Ovary (tissue), 10 donors: ENCODE measurements at places on chromosomes 1 and 21.

DNA sequence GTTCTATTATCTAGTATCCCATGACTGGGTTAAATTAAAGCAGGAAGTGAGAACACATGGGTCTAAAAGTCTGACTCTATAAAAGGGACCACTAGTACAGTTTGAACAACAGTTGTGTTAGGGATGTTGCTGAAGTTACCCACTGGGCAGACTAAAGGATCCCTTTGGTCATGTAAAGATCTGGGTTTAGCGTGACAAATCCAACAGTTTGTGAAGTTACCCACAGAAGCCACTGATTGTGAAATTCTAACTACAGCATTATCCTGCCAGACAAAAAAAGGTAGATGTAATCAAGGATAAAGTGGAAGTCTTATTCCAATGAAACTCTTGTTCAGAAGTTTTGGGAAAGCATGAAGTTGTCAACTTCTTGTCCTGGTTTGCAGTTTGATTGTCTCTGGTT is 5.7 kb downstream of the QSOX1 start:
- no peak for DNase-seq

DNA sequence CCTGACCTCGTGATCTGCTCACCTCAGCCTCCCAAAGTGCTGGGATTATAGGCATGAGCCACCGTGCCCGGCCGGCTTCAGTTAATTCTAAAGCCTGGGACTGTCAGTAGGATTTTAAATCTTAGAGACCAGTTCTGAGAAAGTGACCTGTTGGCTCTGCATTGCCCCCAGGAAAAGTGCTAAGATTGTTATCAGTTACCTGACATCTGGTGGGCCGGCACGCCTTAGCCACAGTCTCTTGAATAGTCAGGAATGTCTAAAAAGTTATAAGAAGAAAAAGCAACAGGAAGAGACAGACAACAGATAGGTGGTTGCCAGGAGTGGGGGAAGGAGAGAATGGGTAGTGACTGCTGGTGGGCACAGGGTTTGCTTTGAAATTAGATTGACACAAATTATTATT is 35.1 kb downstream of the RABGAP1L start:
- DNase-seq = no peak

- DNase-seq = no peak
Observed at GRCh38 chr1:240999826-241000225, 357.2 kb downstream of the RGS7 start.

GRCh38 chr1:25645637-25646400 is 29.2 kb downstream of the MAN1C1 start:
- no peak for DNase-seq

GRCh38 chr21:44926331-44927101 is 5.8 kb upstream of the ITGB2 start:
- DNase-seq = no peak

DNA sequence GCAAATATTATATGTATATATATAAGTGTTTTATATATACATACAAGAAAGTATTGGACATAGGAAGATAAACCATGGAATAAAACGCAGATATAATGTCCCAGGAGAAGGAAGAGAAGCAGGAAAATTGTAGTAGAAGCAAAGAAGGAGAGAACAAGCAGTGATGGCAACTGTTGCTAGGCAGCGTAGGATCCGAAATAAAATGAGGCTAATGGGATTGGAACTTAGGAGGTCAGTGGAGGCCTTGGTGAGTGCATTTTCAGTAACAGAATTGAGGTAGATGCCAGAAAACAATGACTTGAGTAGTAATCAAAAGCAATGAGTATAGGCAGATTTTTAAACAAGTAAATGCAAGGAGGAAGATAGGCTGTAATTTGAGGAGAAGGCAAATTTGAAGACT is 265.8 kb downstream of the LRRC7 start:
- DNase-seq = no peak

DNA sequence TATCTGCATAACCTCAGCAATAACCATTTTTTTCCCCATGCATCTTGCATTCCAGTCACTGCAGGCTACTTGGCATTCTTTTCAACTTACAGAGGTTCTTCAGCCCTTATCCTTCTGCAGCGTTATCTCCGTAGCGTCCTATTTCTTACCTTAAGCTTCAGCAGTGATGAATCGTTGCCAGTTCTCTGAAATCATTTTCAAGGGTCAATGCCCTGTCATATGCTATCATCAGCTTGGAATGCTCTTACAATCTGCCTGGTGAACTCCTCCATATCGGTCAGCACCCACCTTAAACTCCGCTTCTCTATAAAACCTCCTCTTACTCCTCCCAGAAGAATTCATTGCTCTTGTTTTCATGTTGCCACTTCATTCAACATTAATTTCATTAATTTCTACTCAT is 105.1 kb upstream of the DPH5 start:
- no peak for DNase-seq

- DNase-seq = no peak
Observed at GRCh38 chr1:228830185-228830953, 95.1 kb downstream of the RHOU start.

DNA sequence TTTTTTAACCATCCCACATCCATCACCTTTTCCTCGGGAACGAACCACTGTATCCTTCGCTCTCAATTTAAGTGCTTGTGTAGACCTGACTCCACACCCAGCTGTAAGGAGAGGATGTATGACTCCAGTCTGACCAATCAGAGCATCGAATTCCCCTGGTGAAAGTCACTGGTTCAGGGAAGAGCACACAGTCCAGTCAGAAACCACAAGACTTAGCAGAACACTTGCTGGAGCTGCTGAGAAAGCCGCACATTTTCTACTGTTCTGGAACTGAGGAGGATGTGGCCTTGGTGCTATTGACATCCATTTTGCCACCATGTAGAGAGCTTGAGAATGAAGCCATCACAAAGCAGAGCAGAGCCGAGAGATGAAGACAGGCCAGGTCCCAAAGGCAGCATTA is 59.9 kb upstream of the CNN3 start:
- DNase-seq = no peak

- DNase-seq = no peak
Observed at GRCh38 chr1:8232036-8232757, 85.7 kb upstream of the SLC45A1 start.

DNA sequence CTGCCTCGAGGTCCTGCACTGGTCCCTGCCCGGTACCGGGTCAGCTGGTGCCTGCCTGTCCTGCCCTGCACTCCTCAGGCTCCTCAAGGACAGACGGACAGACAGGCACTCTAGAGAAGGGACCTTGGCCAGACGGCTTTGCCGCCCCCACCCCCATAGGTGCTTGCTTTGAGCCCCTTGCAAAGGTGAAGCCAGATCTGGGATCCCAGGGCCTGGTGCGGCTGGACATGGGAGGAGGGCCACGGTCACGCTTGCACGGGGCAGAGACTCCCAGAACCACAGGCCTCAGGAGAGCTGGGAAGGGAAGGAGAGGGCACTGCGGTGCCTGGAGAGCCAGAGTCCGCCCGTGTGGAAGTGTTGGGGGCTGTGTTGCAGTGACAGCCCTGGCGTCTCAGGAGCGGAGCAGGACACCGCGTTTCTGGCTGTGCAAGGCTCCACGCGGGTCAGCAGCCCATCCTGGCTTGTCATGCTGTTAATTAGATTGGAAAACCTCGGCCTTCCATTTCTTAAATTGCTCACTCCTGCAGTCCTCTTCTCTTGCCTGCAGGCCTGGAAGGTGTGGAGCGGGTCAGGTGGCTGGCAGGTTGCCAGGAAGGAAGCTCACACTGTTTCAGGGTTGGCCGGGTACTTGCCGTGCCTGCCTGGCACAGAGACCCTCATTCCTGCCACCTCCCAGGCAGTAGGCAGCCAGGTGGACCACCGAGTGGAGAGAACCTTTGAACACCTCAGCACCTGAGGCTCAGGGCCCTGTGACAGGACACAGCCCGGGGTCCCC is 16.3 kb downstream of the COL18A1 start:
- peak; percentile 54 for DNase-seq

DNA sequence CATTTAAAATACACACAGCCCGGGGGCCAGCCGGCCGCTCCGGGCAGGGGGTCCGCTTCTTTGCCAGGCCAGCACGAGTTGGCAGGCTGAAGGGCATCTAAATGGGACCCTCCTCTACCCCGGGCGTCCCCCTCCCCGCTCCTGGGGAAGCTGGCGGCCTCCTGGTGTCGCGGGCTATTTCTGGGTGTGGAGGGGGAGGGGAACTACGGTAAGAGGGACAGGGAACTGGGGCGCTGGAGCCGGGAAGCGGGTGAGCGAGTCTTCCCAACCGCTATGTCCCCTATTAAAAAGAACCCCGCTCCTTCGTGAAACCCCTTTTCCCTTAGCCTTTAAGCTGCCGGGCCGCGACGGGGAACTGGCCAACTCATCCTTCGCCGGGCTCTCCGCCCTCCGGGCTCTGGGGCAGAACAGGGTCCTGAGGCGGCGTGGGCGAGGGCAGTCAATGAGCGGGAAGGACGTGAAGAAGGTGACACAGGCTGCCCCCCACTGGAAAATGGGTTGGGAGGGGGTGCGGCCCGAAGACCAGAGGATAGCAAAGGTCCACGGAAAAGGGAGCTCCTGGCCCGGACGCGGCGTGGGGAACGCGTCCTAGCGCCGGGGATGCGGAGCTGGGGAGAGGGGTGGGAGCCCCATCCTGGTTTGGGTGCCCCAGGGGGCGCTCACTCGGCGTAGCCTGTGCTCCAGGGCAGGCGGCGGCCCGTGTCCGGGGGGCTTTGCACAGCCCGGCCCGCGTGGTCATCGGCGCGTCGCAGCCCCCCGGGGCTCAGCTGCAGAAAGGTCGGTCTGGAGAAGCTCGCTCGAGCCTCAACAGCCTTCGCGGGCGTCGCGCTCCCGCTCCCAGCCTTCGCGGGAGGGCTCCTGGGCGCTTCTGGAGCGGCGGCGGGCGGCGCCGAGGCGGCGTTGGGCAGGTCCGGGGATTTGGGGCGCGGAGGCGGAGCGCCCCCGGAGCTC is 544 bp downstream of the PPM1J start:
- DNase-seq = peak; percentile 55

GRCh38 chr21:45596704-45597318 is 46.7 kb upstream of the PCBP3 start:
- peak; percentile 60 for DNase-seq

- no peak for DNase-seq
Observed at GRCh38 chr1:219331424-219331823, 157.7 kb downstream of the LYPLAL1 start.

DNA sequence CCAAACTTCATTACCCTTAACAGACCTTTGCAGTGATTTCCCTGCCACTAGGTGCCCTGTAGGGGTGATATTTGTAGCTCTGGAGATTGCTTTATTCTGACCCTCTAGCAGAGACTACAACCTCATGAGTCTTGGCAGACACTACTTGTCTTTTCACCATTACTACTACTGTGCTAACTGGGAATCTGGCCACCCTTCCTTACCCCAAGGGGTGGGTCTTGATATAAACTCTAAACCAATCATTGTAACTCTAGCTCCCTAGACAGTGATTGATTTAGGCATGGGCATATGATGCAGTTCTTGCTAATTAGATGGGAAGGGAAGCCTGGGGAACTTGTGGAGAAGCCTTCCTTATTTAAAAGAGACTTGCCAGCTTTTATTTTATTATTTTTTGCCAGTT is 3.9 kb downstream of the KPNA6 start:
- no peak for DNase-seq

DNA sequence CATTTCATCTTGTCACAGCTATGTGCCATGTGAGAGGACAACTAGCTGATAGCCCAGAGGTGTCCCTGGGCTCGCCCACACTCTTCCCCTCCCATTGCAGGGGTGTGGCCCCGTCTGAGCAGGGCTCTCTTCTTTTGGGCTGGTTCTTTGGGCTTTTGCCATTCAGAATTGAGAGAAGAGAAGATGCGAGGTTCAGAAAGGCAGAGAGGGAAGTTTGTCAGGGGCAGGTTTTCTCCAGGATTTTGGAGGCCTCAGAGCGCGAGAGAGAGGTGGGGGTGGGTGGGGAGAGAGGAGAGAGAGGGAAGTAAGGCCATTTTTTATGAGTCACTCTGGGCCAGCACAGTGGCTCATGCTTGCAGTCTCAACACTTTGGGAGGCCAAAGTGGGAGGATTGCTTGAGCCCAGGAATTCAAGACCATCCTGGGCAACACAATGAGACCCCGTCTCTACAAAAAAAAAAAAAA is 5.2 kb downstream of the IFI6 start:
- DNase-seq = no peak

GRCh38 chr1:185907246-185907645 is 173.1 kb downstream of the HMCN1 start:
- no peak for DNase-seq

DNA sequence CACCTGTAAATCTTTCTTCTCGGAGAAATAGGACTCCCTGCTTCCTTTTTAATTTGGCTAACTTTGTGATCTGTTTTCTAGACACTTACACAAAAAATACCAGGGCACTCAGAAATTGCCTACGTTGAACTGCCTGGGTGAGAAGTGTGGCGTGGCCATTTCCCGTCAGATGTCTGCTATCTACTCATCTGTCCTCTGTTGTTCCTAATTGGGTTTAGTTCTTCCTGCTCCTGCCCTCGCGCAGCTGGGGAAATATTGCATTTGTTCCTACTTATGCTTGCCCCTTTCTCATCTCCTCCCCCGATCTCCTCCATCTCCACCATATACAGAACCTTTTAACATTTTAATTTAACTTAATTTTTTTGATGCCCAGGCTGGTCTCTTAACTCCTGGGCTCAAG is 55.1 kb downstream of the CD58 start:
- no peak for DNase-seq
